H9 (cell line): ENCODE measurements at places on chromosomes 5 and 9. TPM values are rescaled to one million over a fixed set of nuclear protein-coding genes. Genes with fewer than 3 reads are reported as not detected.

The MOB3B gene
- total RNA-seq = 9.8 and 10.6 TPM in 2 replicates

The DBH gene
- total RNA-seq = not detected in 2 replicates

The SLC6A3 gene
- 0.50 and 0.61 TPM in 2 replicates for total RNA-seq

The PCDHGA10 gene
- total RNA-seq = 12.5 and 15.1 TPM in 2 replicates

The GARNL3 gene
- 8.7 and 8.8 TPM in 2 replicates for total RNA-seq

The GRM6 gene
- total RNA-seq = not detected in 2 replicates

The TMOD1 gene
- 0.72 and 0.98 TPM in 2 replicates for total RNA-seq

The RNF183 gene
- 0.33 TPM in 1 of 2 replicates, not detected in the other for total RNA-seq

The PNPLA7 gene
- 1.6 and 1.8 TPM in 2 replicates for total RNA-seq

The SPINK6 gene
- not detected in 2 replicates for total RNA-seq

The LOX gene
- 0.61 and 0.79 TPM in 2 replicates for total RNA-seq

The LCN15 gene
- total RNA-seq = 0.61 TPM in 1 of 2 replicates, not detected in the other

The HARS1 gene
- 70.2 and 76.3 TPM in 2 replicates for total RNA-seq

The PCDHA4 gene
- total RNA-seq = 3.5 and 3.9 TPM in 2 replicates

The DMRTA1 gene
- 2.5 and 2.8 TPM in 2 replicates for total RNA-seq

The FOXD4L3 gene
- 0.26 TPM in 1 of 2 replicates, not detected in the other for total RNA-seq

The IGFBPL1 gene
- total RNA-seq = 37.7 and 37.9 TPM in 2 replicates

The GABRA1 gene
- total RNA-seq = not detected in 2 replicates

The FIBCD1 gene
- 6.2 and 7.1 TPM in 2 replicates for total RNA-seq

The PSAT1 gene
- total RNA-seq = 215 and 225 TPM in 2 replicates

The FOXD4L4 gene
- total RNA-seq = 0.26 TPM in 1 of 2 replicates, not detected in the other

The NCS1 gene
- 35.0 and 38.1 TPM in 2 replicates for total RNA-seq

The THG1L gene
- total RNA-seq = 12.9 and 13.5 TPM in 2 replicates

The TMEM252 gene
- total RNA-seq = not detected in 2 replicates

The KLF9 gene
- 0.18 and 0.26 TPM in 2 replicates for total RNA-seq

The UGT3A1 gene
- 1.8 and 2.0 TPM in 2 replicates for total RNA-seq

The PLPPR1 gene
- total RNA-seq = 1.8 and 2.4 TPM in 2 replicates

The CKMT2 gene
- 1.5 and 1.8 TPM in 2 replicates for total RNA-seq

The IFNK gene
- not detected in 2 replicates for total RNA-seq

The INSL6 gene
- not detected in 2 replicates for total RNA-seq

The IFNB1 gene
- total RNA-seq = not detected in 2 replicates

The AIF1L gene
- 122 and 126 TPM in 2 replicates for total RNA-seq

The APBA1 gene
- 1.7 and 1.8 TPM in 2 replicates for total RNA-seq

The GABBR2 gene
- total RNA-seq = 0.66 and 0.94 TPM in 2 replicates

The C9orf50 gene
- total RNA-seq = not detected in 2 replicates

The RGP1 gene
- total RNA-seq = 23.5 and 25.7 TPM in 2 replicates

The FAXDC2 gene
- 3.0 and 3.2 TPM in 2 replicates for total RNA-seq

The TMEM167A gene
- 139 and 144 TPM in 2 replicates for total RNA-seq

The PCDHA9 gene
- 0.46 and 0.55 TPM in 2 replicates for total RNA-seq

The ATOX1 gene
- 75.0 and 79.7 TPM in 2 replicates for total RNA-seq

The TMEM215 gene
- 0.28 and 0.33 TPM in 2 replicates for total RNA-seq

The SPINK13 gene
- total RNA-seq = not detected in 2 replicates

The SLC6A18 gene
- not detected in 2 replicates for total RNA-seq

The PCDHGB3 gene
- 1.6 and 1.7 TPM in 2 replicates for total RNA-seq
